ENCODE measurements at places on chromosomes 5 and 9.
A peak's percentile ranks its signal among the peaks of the same experiment; 100 is the strongest.

DNA sequence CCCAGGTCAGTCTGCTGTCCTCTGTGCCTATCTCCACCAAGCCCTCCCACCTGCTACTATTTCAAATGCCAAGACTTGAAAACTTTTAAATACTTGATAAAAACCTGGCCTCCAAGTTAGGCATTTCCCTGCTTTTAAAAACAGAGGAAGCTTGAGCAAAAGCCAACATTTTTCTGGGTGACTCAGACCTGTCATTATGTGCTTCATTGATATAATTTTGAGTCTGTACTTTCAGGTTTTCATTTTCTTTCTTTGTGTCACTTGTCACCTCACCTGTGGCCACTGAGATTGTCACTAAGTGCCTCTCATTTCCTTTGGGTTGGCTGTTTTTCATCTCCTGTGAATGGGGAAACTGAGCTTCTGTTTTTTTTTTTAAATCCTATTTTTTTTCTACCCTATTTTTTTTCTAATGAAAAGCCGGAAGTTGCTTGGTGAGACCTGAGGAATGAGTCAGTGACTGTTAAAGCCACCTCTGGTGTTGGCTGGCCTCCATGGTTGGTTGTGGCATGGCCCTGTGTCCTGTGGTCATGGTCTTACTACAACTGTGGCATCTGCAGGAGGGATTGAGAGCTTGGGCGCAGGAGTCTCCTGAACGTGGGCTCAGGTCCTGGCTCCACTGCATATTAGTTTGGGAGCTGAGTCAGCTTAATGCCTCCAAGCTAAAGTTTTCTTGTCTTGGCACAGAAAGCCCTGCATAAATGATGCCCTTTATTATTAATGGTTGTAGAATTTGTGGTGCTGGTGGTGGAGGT is 56.7 kb downstream of the ARHGAP26 start:
- peak; percentile 16 for DNase-seq

GRCh38 chr5:26259081-26259480 is 779.3 kb downstream of the CDH9 start:
- no peak for DNase-seq

GRCh38 chr5:170225326-170226128 is 7.3 kb upstream of the C5orf58 start:
- DNase-seq = peak; percentile 73

GRCh38 chr5:139688751-139689372 is 40.7 kb downstream of the CXXC5 start:
- no peak for DNase-seq

- no peak for DNase-seq
Measured at GRCh38 chr5:154166901-154167791, 23.4 kb upstream of the GALNT10 start.

- no peak for DNase-seq
Measured at GRCh38 chr5:149732324-149733128, 2.4 kb downstream of the PPARGC1B start.

DNA sequence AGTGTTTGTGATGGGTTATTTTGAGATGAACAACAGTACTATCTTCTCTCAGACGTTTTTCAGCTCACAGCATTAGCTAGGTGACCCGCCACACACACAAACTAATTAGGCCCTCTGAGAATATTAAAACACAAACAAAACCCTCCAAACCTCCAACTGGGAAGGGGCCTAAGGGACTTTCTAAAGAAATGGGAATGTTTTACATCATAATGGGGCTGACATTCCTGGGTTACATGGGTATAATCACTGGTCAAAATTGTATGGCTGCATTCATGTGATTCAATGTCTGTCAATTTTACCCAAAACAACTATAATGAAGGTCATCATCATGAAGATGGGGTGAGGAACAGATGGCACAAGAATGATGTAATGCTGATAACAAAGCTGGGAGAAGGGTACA is 59.6 kb downstream of the SPTLC1 start:
- no peak for DNase-seq

- DNase-seq = no peak
Measured at GRCh38 chr5:181149806-181150733, 2.7 kb downstream of the OR2V2 start.

DNA sequence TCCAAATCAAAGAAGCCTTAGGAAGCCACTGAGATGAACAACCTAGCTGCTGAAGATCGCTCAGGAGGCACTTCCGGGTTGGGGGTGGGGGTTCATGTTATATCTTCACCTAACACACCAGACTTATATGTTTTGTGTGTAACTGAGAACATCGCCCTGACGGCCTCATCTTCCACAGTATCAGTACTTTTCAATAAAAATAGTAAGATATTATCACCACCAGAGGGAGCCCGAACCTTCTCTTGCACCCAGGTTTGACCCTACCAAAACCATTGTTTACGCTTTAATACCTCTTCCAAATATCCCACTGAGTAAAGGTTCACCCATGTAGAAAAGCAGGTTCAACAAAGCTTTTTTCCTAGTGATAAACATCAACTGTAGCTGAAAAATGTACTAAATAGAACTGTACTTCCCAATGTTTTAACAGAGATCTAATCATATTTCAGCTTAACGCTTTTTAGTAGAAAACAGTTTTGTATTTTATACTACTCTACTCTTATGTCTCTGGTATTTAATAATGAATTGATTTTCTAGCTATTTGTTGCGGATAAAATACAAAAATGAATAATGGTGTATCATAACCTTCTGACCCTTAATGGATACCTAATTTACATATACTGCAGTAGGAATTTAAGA is 244.0 kb downstream of the EPB41L4A start:
- peak; percentile 35 for DNase-seq

DNA sequence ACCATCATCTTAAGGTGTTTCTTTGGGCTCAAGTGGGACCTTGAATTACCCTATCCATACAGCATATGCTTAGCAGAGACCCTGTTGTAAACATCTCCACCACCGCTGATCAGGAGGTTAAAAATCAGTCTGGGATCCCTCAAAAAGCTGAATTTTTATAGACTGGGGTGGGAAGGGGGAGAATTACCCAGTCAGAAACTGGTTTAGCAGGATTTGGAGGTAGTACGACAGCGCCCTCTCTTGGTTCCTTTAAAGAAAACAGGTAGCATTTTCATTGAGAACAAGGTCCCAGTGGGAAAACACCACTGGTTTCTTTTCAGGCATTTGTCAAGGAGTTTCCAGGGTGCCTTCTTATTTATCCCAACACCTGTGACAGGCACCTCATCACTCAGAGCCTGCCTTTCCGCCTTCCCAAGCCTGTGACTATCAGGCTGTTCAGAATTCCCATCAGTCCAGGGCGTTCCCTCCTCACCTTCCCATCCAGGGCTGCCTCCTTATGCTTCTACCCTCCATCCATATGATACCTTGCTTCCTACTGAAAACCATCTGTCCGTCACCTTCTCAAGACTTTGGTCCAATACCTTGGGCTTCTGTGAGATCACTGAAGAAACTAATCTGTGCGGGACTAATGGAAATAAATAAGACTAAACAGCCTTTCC is 203.8 kb upstream of the RAI14 start:
- DNase-seq = no peak

DNA sequence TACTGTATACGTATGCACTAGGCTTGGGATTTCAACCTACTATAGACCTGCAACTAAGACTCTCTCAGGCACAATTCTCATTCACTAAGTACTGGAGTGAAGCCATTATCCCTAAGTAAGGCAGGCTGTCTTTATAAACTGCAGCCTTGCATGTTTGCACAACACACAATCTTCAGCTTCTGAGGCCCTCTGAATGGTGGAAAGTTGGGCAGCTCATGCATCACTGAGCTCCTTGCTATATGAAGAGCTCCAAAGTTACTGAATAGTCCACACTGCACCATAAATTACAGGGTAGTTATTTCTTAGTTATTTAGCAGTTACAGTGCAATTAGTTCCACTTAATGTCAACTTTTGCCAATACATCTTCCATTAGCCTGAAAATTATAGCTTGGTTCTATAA is 384.6 kb downstream of the BRINP1 start:
- DNase-seq = no peak

Data from effector memory CD8-positive, alpha-beta T cell (primary cell).